ENCODE measurements at places on chromosomes 2 and 18.

DNA sequence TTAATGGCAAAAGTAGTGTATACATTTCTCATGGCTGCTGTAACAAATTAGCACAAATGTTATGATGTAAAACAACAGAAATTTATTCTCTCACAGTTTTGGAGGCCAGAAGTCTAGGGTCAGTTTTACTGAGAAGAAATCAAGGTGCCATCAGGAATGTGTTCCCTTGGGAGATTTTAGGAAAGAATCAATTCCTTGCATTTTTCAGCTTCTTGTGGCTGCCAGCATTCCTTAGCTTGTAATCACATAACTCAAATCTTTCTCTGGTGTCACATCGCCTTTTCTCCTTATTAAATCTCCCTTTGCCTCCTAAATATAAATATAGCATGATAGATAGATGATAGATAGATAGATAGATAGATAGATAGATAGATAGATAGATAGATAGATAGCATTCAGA is 307.0 kb upstream of the REG3G start:
- no peak for DNase-seq

- no peak for DNase-seq
These were observed 275.2 kb downstream of the AGAP1 start for GRCh38 chr2:235769046-235769445.

DNA sequence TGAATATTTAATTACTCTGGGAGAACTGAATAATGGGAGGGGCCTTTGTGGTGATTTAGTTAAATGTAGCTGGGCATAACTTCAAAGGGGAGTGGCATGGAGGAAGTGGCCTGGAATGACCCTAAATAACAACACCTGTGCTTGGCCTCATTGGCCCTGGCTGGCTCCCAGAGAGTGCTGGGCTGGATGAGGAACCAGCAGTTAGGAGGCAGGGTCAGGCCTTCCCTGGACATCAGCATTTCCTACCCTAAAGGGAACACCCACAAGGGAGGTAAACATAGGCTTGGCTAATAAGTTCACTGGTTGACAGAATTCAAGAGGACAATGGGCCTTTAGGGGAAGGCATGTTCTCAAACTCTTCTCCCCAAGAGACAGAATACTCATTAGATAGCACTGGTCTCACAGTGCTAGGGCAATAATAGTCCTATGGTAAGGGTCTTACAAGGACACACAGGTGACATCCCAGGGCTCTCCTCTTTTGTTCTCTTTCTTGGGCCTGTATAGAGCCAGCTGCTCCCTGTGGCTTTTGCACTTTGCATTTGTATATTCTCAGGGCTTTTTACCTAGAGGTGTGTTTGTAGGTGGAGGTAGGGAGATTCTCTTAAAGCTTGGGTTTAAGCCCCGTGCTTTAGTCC is 106.8 kb downstream of the ZNF519 start:
- DNase-seq: no peak

DNA sequence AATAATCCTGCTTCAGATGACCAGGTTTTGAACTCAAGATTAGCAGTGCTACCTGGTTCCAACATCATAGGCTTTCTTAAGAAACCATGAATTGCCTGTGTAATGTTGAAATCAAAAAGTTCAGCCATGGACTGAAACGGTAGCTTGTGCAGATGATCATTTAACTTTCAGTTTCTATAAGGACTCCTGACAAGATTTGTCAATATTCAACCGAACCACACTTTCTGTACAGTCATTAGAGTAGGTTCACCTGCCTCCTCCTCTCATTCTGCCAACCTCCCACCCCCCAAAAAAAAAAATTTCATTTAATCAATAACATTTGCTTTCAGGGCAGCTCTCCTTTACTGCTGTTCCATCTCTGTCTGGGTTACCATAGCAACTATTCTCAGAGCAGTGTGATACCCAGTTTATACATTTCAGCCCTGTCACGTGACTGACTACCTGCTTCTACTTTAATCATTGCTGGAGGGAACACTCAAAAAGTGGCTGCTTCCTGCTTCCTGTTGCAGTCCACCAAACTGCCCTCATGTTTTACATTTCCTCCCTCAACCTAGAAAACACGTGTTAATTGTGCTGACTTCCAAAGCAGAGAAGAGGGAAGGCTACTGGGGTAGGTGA is 275.5 kb downstream of the SS18 start:
- no peak for DNase-seq

DNA sequence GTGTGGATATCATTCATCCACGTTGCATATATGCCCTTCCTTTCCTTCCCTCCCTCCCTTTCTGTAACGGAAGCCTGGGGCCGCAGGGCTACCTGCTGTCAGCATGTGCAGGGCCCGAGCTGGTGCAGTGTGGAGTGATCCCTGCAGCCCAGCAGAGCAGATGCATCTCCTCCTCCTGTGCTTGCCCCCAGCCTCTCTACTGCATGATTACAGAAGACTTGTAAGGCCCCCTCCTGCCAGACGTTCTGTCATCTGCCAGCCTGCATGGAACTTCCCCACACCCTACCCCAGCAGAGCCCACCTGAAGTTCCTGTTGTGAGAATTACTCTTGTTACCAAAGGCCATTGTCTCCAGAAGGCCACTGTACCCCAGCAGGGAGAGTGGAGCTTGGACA is 67.5 kb upstream of the FOSL2 start:
- no peak for DNase-seq

GRCh38 chr2:225328192-225328591 is 71.3 kb upstream of the NYAP2 start:
- DNase-seq: no peak

DNA sequence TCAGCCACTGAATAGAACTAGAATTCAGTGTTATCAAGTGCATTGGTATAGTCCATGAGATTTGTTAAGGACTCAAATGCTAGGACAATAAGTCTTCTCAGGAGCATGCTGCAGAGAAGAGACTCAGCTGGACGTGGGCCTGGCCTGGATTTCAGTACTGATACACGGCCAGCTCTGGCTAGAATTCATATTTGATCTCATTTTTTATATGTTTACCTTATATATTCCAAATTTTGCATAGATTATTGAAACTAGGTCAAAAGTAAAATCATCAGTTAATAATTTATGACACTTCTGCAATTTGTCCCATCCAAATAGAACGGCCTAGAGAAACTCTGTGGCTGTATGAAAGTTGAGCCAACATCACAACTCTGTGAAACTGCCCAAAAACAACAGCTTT is 262.0 kb downstream of the DLGAP1 start:
- DNase-seq: no peak

GRCh38 chr2:30282721-30283120 is 51.4 kb downstream of the LBH start:
- DNase-seq: no peak

DNA sequence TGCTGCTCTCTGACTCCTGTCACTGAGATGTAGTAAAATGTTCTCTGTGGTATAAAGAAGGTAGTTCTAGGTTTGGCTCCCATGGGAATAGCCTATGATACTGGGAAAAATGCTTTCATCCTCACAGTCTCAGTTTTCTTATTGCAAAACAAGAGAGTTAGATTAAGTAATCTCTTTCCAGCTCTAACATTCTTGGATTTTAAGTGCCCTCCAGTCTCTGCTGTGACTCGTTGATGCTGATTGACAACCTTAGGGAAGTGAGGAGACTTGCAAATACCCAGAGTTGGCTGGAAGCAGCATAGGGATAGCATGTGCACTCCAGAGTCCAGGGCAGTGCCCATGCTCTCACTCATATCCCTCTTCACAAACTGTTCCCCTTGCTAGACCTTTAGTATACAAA is 534.9 kb downstream of the SLC4A3 start:
- no peak for DNase-seq

- DNase-seq: no peak
These were observed 148.3 kb downstream of the SATB2 start for GRCh38 chr2:199309411-199309810.
